ENCODE measurements at places on chromosomes 11 and 22. TPM values are rescaled to one million over a fixed set of nuclear protein-coding genes. Genes with fewer than 3 reads are reported as not detected.

The MRPL11 gene
- 60.6 TPM for total RNA-seq

The TMPRSS13 gene
- 0.60 TPM for total RNA-seq

The CD6 gene
- not detected for total RNA-seq

The FDXACB1 gene
- total RNA-seq: 1.1 TPM

The APOA5 gene
- total RNA-seq: not detected

The CARD18 gene
- not detected for total RNA-seq

The SAC3D1 gene
- 13.8 TPM for total RNA-seq

DNA sequence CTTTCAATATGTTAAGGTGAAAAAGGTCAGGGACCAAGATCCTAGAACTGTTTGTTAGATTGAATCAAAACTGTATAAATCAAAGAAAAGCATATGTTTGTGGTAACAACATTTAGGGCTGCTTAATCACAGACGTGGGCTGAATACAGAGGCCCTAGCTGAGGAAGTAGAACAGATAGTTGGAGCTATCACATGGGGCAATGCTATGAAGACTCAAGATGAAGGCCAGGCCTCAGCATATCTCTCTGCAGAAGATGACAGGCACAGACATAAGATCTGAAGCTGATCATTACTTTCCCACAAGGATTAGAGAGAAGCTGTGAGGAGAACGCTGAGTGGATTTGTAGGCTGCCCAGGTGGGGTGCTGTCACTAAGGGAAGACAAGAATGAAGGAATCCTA, 158.6 kb upstream of the CARD18 start:
- DNase-seq: no peak

DNA sequence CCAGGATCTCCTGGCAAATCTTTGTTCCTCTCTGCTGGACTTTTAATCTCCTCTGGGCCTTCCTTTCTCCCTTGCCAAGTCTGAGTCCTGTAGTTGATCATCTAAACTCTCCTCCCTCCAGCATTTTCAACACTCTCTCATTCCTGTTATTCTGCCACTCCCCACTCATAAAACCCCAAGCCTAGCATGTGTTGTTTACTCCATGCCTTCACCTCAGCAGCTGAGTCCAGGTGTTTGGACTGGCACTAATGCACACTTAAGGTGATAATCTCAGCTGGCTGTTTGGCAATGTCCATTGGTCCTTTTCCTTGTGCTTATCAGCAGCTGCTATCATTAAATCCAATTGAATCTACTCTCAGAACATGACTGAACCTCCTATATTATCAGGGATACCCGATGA, 876.8 kb upstream of the TENM4 start:
- DNase-seq: no peak

DNA sequence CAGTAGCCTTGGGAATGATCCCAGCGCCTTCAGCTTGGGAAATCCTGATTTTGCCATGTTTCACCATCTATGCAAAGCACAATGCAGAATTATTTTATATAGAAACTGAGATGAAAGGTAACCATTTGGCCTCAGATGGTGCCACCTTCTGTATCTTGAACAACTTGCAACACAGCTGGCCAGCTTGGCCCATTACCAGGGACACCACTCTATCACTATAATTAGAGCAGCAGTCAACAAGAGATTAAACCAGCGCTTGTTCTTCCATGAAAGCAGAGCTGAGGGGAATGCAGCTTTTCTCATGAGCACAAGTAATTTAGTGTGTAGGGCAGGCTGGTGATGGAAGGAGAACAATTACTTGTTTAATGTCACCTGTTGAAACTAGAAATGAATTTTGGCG, 6.7 kb upstream of the ZDHHC13 start:
- no peak for DNase-seq

- DNase-seq: peak; percentile 73
Observed at GRCh38 chr11:61961570-61962212, 5.7 kb downstream of the FTH1 start.

GRCh38 chr11:12168114-12168513, 57.7 kb downstream of the MICAL2 start:
- DNase-seq: no peak

DNA sequence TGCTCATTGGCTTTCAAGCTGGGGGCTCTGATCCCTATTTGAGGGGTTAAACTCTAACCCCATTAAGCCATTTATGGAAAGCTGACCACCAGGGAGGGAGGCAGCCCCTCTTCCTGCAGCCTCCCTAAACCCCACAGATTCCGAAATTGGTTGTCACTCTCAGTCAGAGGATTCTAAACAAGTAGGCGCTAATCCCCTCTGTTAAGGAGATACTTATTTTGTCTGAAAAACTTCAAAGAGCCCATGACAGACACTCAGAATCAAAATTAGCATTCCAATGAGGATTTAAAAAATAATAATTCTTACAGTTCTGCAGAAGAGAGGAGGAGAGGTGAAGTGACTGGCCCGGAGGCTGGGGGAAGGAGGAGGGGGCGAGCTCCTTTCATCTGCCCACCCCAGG, 69.7 kb upstream of the LMO1 start:
- no peak for DNase-seq

DNA sequence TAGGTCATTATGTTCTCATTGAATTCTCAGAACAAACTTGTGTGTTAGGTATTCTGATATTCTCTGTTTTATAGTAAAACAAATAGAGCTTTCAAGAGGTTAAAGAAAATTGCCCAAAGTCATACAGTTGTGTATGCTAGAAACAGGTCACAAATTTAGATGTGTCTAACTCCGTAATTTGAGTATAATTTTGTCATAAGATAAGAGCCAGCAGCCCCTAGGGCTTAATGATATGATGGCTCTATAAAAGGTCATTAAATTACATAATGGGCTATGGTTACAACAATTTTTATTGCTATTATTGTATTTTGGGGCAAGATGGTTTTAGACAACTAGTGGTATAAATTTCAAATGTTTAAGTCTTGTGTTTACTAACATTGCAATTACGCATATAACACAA, 701.9 kb downstream of the LUZP2 start:
- DNase-seq: no peak

All from tibial nerve (tissue), 4 donors.